ENCODE measurements at places on chromosomes 2 and 18. TPM values are rescaled to one million over a fixed set of nuclear protein-coding genes. Genes with fewer than 3 reads are reported as not detected.

- DNase-seq = no peak
Measured at GRCh38 chr2:6545336-6545735, 320.4 kb downstream of the CMPK2 start.

DNA sequence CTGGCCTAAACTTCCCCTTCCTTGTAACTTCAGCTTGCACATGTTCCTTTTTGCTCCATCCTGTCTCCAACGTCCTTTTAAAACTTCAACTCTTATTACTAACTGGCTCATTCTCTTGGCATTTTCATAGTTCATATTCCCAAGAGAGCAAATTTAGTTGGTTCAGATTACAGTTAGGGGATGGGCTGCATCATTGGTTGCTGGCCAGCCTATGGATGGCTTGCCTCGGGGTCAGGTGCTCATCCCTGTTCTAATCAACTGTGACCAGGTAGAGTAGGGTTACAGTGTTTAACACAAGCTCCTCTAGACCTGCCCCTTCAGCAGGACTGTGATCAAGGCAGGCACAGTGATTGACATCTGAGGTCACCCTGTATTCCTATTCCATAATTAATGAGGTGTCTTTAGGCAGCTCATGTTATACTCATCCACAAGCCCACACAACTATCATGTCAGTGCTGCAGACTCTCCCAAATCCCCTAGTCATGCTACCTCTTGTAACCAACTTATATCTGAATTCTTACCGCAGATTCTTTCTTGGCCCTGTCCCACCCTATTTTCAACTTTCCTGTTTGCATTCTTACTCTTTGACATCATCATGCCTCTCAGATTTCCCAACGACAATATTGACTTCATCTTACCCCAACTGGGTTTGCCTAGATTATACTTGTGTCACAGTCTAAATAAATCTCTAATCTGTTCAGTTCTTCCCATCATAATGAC, 293.3 kb downstream of the MTX2 start:
- peak; percentile 81 for DNase-seq

DNA sequence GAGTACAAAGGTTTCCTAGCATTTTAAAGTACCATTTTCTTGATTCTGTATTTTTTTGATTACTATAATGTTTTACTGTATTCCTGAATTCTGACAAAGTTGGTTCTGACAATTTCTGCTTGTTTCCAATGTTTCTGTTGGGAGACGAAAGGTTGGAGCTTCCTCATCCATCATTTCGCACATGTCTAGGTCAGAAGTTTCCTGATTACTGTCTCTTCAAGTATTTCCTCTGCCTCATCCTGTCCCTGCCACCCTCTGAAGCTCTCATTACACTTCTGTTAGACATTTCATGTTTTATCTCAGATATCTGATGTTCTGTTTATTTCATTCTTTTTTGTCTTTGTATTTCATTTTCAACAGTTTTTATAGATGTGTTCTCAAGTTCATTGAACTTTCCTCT, 895.8 kb downstream of the TSN start:
- DNase-seq = no peak

DNA sequence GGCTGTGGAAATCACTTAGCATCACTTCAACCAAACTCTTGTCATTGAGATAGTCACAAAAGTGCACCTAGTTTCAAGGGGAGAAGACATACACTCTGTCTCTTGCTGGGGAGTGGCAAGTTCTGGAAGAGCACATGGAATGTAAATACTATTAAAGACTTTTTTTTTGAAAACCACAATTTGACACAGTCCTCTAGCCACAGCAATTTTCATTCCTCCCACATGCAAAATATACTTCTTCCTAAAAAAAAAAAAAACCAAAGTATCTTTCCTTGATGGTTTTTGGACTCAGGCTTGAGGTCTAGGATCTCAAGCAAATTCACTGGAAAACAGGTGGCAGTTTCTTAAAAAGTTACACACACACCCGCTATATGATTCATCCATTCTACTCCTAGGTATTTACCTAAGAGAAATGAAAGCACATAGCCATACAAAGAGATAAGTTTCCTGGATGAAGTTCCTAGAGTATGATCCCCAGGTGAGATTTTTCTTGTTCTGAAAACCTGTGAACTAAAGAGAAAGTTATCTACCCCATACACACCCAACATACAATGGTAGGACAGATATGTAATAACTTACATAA, 295.8 kb downstream of the SP3 start:
- DNase-seq = peak; percentile 48

The EFR3B gene
- 0.02 TPM for total RNA-seq

The CNGA3 gene
- total RNA-seq = not detected

Data from M059J (cell line).